ENCODE measurements at places on chromosomes 6 and 20.
A peak's percentile ranks its signal among the peaks of the same experiment; 100 is the strongest.

DNA sequence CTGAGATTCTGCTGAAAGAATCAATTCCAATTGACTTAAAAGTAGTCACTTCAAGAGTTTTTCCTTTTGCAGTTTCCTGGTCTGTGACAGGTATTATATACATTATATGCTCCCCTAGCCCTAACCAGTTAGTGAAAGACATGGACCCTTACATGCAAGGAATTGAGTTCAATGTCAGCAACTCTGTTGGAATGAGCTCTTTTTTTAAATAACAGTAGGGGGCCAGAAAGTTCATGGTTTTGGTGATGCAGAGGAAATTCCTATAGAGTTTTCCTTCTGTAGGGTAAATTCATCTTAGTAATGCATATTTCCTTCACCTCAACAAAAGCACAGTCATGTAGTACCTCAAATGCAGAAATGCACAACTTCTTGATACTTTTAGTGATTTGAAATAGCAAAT lies 172.2 kb downstream of the KIF6 start:
- DNase-seq: peak; percentile 65

DNA sequence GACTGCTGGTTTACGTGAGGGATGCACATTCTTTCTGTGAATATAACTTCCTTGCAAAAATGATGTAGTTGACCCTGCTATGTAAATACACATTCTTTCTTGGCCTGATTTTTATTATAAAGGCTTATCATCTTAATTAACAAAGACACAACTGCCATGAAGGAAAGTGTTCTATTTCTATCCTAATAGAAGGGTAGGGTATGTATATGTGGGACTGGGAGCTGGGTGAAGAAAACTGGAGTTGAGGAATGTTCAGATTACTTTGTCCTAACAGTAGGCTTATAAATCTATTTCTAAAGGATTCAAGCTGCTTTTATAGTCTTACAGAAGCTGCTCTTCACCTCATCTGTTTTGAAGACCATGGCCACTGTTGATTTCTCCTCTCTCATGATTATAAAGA lies 76.5 kb upstream of the RGS17 start:
- DNase-seq: peak; percentile 6

GRCh38 chr6:6593867-6594468 lies 5.4 kb downstream of the LY86 start:
- no peak for DNase-seq

- DNase-seq: peak; percentile 83
Observed at GRCh38 chr6:138691595-138692057, 81.9 kb upstream of the CCDC28A start.

DNA sequence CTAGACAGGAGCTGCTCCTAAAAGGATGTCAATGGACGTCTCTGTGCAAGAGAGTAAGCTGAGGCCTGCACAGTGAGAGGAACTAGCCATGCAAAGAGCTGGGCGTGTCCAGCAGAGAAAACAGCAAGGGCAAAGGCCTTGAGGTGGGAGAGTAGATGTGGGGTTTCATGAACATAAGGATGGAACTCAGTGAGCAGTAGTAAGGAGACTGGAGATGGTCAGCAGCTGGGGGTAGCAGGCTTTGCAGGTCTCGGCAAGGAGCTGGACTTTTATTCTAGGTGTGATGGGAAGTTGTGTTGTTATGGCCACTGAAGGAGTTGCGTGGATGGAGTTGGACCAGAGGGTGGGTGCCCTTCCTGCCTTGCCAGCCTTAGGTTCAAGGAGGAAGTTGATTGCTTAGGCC lies 90.7 kb upstream of the SIRPA start:
- DNase-seq: no peak

GRCh38 chr20:3711484-3711941 lies 887 bp downstream of the SIGLEC1 start:
- DNase-seq: no peak

- DNase-seq: no peak
Observed at GRCh38 chr20:58407201-58407873, 18.3 kb downstream of the VAPB start.

DNA sequence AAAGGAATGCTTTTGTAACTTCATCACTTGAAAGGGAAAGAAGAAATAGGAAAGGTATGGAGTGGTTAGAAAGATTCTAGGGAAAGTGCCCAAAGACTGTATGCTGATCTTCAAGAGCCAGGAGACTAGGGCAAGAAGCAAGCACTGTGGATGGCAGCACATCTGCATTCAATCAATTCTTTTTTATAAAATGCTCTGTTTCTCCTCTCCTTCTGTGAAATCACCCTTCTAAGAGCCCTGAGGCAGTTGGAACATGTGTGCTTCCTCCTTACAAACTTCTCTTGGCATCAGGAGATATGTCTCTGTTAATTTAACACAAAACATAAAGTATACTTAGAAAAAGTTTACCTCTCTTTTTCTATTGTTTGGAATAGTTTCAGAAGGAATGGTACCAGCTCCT lies 1162.2 kb upstream of the GJE1 start:
- peak; percentile 13 for DNase-seq

GRCh38 chr6:108768166-108768555 lies 80.1 kb upstream of the ARMC2 start:
- no peak for DNase-seq

DNA sequence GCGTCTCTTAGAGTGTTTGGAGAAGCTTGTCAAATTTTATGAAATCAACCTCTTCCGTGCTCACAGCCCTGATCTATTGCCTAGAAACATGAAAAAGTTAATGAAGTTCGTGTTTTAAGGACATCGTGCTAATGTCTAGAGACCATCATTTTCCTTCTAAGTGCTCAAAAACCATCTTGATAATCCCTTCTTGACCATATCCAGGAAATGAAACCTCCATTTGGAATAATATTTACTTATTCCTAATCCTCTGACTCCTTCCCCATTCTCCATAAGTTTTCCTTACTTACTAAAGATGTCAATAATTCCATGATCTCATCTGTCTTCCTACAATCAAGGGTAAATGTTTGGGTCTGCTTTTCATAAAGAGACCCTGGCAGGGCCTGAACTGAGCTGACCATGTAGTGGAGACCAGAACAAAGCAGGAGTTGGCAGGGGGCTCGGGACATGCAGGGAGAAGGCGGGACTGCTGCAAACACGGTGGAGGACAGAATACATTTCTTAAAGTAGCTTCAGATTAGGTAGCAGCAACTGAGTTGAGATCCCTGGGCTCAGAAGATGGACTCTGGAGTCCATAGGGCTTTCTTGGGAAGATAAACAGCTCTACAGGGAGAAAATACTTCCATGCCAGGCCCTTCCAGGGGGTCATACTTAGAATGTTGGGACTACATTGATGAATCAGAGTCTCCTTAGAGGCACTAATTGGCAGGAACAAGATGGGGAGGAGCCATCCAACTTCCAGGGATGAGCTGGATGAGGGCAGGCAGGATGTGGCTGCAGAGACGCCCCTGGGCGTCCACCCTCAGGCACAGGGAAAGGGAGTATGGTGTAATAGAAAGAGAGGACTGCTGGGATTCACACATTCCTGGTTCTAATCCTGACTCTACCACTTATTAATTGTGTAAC lies 100.7 kb downstream of the RIN2 start:
- peak; percentile 66 for DNase-seq

- no peak for DNase-seq
Observed at GRCh38 chr6:36850021-36850420, 10.8 kb upstream of the CPNE5 start.

DNA sequence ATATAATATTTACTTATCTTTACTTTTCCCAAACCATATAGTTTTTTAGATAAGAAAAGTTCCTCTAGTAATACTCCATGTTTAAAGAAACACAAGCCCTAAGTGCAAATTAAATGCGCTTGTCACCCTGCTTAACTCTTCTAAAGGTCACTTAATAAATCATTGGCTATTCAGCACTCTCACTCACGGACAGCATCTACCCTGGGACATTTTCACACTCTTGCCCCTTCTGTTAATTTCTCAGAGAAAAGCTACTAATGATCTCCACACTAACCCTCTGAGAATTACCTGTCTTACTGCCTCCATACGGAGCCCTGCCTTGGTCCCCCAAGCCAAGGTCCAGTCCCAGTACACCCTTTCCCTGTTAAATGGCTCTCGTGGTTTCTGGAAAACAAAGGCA lies 102.2 kb downstream of the NRN1 start:
- DNase-seq: no peak

GRCh38 chr20:25690427-25690826 lies 6.2 kb downstream of the ZNF337 start:
- no peak for DNase-seq

DNA sequence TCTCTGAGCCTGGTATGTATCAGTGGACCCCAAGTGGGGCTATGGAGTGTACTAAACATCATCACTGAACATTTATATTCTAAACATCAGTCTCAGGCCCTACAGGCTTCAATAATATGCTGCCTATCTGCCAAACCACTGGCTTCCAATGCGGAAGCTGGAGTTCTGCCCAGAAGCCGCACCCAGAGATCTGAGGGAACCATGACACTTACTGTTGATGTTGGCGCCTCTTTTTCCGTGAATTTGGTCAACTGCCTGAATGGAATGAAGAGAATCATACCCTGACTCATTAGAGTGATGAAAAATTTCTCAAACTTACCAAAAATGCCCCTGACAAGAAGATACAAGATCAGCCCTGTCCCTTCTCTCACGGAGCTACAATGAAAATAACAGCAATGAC lies 66.2 kb downstream of the SLC22A23 start:
- DNase-seq: peak; percentile 92

DNA sequence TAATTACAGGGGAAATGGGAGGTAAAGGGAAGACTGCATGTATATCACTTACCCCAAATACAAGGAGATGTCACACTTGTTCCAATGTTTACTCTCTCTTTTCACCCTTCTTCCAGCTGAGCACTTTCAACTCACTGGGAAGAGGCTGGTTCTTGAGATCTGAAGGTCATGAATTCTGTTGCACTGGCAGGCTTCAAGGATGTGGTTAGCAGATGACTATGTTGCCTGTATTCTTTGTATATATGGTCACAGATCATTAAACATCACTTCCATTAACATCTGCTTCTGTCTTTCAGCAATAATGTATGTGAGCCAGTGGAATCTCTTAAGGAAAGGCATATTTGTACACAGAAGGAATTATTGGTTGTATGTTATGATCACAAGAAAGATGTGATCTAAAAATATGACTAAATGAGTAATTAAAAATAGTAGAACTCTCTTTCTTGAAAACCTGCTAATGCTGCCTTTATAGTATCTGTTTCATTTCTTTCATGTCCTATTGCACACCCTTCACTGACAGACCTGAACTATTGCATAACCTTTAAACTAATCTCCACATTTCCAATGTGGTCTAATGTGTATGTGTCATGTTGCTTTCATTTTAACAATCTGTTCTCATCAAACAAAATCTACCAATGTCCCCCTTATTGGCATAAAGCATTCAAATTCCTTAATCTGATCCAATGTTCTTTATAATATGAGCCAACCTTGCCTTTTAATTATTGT lies 131.4 kb upstream of the EPHA7 start:
- no peak for DNase-seq

DNA sequence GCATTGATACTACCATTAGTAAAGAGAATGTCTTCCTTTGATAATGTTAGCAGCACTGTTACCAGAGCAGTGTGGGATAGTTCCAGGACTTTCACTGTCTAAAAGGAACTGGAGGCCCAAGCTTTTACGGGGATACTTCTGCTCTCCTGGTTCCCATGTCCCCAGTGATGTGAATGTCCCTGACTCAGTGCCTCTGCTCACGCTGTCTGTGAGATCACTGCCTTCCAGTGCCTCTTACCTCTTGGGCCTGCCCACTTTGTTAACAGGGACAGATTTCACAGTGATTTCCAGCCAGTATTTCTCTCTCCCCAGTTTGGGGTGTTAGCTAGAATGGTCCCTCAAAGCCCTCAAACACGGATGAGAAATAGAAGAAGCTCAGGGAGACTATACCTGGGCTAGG lies 14.4 kb downstream of the PTPRA start:
- no peak for DNase-seq

GRCh38 chr6:6646859-6647258 lies 58.3 kb downstream of the LY86 start:
- no peak for DNase-seq

- DNase-seq: no peak
Observed at GRCh38 chr6:117829594-117830319, 77.3 kb upstream of the SLC35F1 start.

GRCh38 chr20:64115171-64115911 lies 8.0 kb upstream of the NPBWR2 start:
- DNase-seq: no peak

- no peak for DNase-seq
Observed at GRCh38 chr6:43806043-43806757, 36.2 kb downstream of the VEGFA start.

GRCh38 chr6:131443514-131443913 lies 129.5 kb upstream of the ARG1 start:
- no peak for DNase-seq

GRCh38 chr6:43468240-43468639 lies 9.1 kb upstream of the TJAP1 start:
- DNase-seq: no peak

DNA sequence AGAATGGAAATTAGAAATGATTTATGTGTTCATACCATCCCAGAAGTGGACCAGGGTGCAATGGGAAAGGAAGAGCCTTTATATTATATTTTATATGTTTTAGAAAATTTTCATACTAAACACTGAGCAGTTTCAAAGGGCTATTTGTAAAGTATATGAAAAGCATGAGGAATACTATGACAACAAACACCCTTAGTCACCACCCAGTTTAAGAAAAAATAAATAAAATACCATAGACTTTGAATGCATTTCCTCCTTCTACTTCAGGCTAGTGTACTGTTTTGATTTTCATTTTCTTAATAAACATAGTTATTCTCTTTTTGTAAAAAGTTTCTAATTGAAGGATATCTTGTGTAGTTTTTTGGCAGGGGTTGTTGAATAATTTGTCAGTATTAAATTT lies 191.1 kb downstream of the PLCB4 start:
- DNase-seq: no peak

DNA sequence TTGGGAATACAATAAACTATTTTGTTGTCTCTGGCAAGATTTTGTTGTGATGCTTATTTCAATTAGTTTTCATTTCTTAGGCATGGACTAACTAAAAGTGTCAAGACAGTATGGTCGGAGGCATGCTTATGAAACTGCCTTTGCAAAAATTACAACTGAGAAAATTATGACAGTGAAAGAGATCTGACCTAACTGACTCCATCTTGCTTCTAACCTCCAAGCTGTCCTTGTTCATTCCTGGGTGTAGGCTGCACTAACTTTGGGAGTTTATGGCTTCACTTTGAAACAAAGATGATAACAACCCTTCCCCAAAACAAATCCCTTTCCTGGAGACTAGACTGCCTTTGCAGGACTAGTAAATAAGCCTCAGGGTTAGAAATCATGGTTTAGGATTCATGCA lies 4.1 kb upstream of the SHLD1 start:
- no peak for DNase-seq

- DNase-seq: no peak
Observed at GRCh38 chr6:142409794-142410193, 108.0 kb downstream of the ADGRG6 start.

GRCh38 chr20:51966296-51966971 lies 164.1 kb upstream of the SALL4 start:
- DNase-seq: peak; percentile 58

GRCh38 chr20:31496761-31497295 lies 17.4 kb upstream of the HM13 start:
- DNase-seq: peak; percentile 25

- DNase-seq: no peak
Observed at GRCh38 chr20:37901240-37901639, 1.7 kb upstream of the VSTM2L start.

Measured in fibroblast of skin of right quadriceps (primary cell).